ENCODE measurements at places on chromosomes 5 and 9. TPM values are rescaled to one million over a fixed set of nuclear protein-coding genes. Genes with fewer than 3 reads are reported as not detected.

- no peak for DNase-seq
These were observed 17.2 kb downstream of the GNPDA1 start for GRCh38 chr5:141995656-141996055.

DNA sequence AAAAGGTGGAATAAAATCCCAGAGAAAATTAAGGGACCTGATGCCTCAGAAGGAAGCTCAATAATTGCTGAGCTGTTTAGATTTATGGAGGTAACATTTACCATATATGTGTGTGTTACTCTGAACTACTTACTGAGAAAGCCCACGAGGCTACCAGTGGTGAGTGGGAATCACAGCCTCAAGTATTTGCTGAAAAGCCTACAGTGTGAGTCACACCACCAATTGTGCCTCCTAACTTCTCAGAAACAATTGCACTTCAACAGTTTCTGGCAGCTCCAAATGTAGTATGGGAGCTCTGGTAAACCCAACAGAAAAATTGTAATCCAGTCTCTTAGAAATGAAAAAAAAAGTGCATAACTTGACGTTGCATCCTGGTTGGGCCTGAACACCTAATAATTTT, 551.6 kb downstream of the PRDM9 start:
- DNase-seq, result no peak

GRCh38 chr9:116383936-116384335, 230.3 kb downstream of the PAPPA start:
- no peak for DNase-seq

GRCh38 chr9:93431539-93432105, 19.9 kb upstream of the FAM120A start:
- no peak for DNase-seq

- no peak for DNase-seq
These were observed at the start of gene SUSD3 for GRCh38 chr9:93058355-93059010. Gene SUSD3 (plus strand): TSS chr9:93058701. CDS start chr9:93058743, 42 bp downstream.

DNA sequence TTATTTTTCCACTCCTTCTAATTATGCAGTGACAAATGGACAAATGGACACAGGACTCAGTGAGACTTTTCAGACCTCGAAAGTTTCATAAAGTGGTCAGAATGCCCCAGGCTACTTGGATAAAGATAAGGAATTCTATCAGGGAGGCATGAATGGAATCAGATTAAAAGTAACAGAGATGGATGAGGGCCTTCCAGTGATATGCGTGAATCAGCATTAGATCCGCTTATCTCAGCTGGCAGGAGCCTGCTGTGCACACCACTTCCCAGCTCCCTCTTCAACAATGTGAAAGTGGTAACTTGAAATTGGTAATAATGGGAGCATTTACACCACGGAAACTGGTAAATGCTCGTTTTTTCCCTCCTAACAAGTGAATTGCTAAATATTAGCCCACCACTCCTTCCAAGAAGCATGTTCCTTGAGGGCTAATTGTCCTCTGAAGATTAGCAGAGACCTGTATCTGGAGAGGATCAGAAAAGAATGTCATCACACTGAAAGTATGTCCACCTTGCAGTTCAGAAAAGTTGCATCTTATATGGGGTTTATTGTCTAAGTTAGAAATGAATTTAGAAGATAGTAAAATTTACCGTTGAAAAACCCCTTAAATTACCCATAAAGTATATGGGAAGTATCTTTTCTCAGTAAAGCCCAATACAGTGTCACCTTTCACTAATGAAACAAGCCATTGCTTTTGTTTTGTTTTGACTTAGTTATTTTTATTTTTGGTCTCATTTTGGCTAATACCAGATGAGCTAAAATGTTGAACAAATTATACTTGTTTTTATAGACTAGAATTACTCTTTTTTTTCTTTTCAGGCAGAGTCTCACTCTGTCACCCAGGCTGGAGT, 125.3 kb downstream of the DPYSL3 start:
- DNase-seq, result no peak

GRCh38 chr5:151719228-151720000, 32.7 kb upstream of the SPARC start:
- DNase-seq, result peak; percentile 70

GRCh38 chr9:73141282-73141681, 10.4 kb upstream of the ANXA1 start:
- no peak for DNase-seq

Gene IFNA2
- total RNA-seq, result not detected

GRCh38 chr9:76725011-76725546, 39.2 kb upstream of the PCA3 start:
- DNase-seq, result no peak

DNA sequence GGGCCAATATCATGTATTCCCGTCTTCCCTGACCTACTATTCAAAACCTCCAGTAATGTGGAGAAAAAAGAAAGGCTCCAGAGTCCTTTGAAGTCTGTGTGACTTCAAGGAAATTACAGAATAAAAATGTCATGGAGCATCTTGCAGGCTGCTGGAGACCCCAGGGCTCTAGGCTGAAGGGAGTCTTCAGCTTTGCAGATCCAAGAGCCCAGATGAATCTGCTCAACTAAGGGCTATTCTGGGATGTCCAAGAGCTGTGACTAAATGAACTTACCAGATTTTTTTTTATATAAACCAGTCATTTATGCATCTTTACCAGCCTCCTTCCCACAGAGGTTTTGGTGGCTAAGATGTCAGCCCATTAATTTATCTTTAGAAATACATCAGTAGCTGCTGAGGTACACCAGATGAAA, 167.3 kb downstream of the MUSK start:
- DNase-seq, result no peak

Gene TYRP1
- total RNA-seq, result 2.0 TPM

Gene ASS1
- 3.4 TPM for total RNA-seq

Gene NR3C1
- 11.8 TPM for total RNA-seq

Gene IFNB1
- total RNA-seq, result not detected

DNA sequence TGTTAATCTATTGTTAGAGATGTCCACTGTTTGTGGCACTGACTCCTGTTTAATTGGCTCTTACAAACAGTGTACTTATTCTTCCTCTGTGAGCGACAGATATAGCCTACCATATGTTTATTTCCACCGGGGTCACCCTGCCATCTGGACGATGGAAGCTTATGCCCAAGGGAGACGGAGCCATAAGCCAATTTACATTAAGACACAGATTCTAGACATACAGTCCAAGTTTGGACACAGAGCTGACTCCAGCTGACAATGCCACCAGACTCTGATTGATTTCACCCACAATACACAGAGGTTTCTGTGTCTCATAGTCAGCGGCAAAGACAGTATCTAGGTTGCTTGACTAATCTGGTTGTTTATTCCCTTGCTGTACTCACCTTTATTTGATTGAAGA, 198.9 kb downstream of the ENC1 start:
- no peak for DNase-seq

- DNase-seq, result peak; percentile 63
These were observed 74.8 kb downstream of the ICE1 start for GRCh38 chr5:5497152-5497788.

DNA sequence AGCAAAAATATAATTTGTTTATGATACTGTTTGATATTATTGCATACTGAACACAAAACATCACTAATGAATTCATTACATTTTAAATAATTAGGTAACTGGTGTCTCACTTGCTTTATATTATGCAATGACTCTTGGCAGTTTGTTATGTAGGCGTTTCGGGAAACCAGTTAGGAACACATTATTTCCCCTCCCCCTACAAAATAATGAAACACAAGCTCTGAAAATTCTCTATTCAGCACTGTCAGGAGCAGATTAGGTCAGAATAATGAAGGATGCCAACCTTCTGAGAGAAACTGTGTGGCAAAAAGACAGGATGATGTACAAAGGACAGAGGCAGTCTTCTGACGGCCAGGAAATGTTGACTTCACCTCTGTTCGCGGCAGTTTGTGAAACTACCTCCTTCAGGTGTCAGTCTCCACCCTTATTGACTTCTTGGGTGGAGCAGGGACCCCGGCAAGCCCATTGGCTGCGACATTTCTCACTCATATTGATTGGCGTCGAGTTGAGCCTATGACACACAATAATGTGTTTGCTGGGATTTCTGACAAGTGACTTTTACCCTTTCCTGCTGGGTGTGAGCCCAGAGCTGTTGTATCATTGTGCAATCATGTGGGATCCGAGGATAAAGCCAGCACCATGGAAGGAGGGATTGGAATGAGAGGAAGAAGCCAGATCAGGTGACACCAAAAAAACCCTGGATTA, 33.9 kb downstream of the SH3PXD2B start:
- peak; percentile 34 for DNase-seq

DNA sequence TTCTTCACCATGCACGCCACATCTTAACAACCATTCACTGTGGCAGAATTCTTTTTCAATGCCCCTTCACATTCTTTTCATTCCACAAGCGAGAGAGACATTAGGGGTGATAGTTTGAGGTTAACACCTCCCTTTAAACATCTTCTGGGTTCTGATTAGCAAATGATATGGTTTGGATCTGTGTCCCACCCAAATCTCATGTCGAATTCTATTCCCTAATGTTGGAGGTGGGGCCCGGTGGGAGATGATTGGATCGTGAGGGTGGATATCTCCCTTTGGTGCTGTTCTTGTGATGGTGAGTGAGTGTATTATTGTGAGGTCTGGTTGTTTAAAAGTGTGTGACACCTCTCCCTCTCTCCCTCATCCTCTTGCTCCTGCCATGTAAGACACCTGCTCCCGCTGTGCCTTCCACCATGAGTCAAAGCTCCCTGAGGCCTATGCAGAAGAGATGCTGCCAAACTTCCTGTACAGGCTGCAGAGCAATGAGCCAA, 46.1 kb upstream of the RAI14 start:
- no peak for DNase-seq

- no peak for DNase-seq
These were observed 33.8 kb upstream of the FBXL17 start for GRCh38 chr5:108415726-108416125.

DNA sequence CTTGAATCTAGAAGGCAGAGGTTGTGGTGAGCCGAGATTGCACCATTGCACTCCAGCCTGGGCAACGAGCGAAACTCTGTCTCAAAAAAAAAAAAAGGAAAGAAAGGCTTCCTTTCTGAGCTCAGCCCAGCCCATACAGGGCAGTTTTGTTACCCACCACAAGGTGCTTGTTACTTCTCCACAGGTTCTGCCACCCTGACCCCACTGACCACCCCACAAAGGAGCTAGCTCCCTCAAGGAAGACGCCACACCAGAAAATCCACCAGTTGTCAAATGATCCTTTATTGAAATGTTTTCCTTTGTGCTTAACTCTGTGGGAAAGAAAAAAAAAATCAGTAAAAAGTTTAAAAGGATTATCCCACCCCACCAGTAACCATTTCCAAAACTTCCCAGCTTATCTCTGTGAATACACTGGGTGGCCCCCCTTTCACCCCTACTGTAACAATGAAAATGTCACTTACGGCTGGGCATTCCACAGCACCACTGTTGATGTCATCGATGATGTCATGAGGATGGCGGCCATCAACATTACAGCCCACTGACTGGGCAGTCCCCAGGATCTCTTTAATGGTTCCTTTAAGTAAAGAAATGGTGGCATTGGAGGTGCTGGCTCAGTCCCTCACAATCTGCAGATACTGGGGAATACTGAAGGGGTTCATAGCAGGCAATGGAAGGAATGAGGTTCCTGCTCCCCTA, 3.6 kb downstream of the RPL12 start:
- no peak for DNase-seq

- peak; percentile 36 for DNase-seq
These were observed 148.8 kb downstream of the MEF2C start for GRCh38 chr5:88734191-88734640.

Gene RAB3C
- total RNA-seq, result 0.22 TPM

Gene TMEFF1
- total RNA-seq, result 10.5 TPM

- DNase-seq, result no peak
These were observed 39.8 kb downstream of the LNPEP start for GRCh38 chr5:96975656-96976055.

DNA sequence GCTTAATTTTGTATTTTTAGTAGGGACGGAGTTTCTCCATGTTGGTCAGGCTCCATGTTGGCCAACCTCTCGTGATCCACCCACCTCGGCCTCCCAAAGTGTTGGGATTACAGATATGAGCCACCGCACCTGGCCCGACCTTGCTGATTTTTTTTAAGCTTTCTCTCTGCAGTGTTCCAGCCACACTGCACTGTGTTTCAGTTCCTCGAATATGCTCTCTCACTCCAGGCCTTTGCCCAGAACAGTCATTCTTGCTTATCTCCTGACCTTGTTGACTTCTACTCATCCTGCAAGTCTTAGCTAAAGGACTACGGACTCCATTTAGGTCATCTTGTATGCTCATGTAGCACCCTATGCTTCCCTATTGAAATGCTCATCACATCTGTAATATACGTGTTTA, 3.3 kb downstream of the SNAPC3 start:
- DNase-seq, result no peak

Gene PCDHGB1
- 1.6 TPM for total RNA-seq

Gene PCAT7
- not detected for total RNA-seq

Gene NDST1
- 27.5 TPM for total RNA-seq

Gene KLF9
- total RNA-seq, result 23.2 TPM

Gene SCGB3A2
- not detected for total RNA-seq

DNA sequence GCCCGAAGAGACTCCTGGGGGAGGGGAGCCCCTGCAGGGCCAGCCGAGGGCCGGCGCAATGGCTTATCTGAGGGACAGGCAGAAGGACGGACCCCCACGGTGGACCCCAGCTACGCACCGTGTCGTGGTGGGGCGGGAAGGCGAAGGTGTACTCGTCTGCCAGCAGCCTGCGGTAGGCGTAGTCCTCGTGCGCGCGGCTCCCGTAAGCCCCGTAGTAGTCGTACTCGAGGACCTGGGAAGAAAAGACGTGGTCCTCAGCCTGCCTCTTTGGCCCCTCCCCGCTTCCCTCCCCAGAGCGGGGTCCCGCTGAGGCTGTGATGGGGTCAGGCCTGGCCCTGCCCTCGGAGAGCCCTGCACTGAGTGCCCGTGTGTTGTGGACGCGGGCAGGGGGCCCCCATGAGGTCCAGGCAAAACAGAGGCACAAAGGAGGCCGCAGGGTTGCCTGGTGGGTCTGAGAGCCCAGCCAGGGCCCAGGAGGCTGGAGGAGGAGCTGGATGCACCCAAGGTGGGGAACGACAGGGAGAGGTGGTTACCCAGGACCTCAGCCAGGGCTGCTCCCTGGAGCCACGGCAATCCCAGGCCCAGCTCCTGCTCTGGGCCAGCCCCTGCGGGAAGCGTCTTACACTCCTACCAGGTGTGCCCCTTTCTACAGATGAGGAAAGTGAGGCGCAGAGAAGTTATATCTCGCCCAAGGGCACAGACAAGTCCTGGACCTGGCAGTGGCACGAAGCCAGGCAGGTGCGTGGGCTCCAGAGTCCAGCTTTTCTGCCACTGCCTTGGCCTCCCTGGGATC, 35.2 kb downstream of the SARDH start:
- no peak for DNase-seq

Gene CORO2A
- 0.22 TPM for total RNA-seq

Gene NPDC1
- 6.2 TPM for total RNA-seq

GRCh38 chr5:131525805-131526204, 109.2 kb downstream of the RAPGEF6 start:
- no peak for DNase-seq

DNA sequence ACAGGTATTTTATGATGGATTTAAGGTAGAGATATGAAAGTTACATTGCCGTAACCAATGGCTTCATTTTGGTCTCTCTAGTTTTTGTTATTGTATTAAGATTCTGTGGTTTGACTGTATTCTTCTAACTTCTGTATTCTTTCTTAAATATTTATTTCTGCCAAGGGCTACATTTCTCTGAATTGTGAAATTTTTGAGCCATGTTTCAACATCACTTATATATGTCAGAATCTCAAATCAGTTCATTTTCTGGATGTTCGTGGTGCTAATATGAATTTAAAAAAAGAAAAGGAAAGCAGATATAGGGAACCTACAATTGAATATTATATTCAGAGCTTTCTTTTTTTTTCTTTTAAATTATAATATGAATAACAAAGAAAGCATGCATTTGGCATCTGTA, 142.7 kb downstream of the ANXA1 start:
- no peak for DNase-seq

GRCh38 chr5:91072881-91073280, 310.2 kb downstream of the ARRDC3 start:
- DNase-seq, result no peak

Gene ABLIM3
- 20.0 TPM for total RNA-seq

Gene CD72
- under 0.01 TPM for total RNA-seq
